ENCODE measurements at places on chromosomes 11 and 22.

GRCh38 chr11:14499178-14499559 lies 442 bp downstream of the COPB1 start:
- DNase-seq, result no peak

GRCh38 chr11:96275801-96276594 lies 67.0 kb downstream of the MAML2 start:
- DNase-seq, result no peak

DNA sequence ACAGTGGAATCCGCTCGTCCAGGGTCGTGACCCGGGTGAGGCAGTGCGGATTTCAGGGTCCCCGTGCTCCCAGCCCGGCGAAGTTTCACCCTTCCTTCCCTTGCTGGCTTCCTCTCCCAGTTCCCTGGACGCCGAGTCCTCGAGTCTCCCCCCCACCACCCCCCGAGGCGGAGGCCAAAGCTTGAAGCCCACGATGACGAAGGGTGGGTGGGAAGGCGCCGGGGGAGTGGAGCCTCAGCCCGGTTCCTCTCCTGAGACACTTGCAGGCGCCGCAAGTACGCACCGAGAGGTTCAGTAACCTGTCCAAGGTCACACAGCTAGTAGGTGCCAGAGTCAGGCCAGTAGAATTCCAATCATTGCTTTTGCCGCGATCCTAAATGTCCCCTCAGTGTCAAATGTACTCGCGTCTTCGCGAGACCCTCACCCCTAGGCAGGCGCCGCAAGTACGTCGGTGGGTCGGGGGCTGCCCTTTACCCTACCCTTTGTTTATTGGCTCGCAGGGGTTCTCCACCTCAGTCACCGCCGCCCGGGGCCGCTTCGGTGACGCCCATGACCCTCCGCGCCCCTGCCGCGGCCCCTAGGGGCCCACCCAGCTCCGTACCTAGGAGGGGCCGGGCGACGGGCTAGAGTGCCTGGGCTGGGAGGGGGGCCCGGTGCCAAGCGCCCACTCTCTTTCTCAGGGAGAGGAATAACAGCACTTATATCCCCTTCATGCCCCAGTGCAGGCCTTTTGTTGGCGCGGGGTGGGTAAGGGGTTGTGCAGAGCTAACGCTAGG lies 5.7 kb upstream of the CHRM1 start:
- no peak for DNase-seq

GRCh38 chr11:122749005-122749687 lies 89.2 kb upstream of the CRTAM start:
- peak; percentile 18 for DNase-seq

DNA sequence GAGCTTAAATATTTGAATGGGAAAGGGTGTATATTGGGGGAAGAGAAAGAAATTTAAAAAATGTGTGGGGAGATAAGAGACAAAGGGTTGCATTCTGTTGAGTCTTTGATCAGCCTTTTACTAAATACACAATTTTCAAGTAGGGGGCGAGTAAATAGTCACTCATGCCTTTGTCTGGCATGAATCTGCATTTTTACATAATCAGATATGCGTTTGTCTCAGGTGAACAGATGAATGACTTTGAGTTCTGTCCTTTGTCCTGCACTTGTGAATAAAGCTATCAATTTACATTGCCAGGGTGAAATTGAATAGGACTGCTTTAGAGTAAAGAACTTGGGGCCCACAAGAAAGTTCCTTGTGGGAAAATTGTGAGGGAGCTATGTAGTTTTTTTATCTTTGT lies 523.6 kb upstream of the LUZP2 start:
- DNase-seq, result no peak

DNA sequence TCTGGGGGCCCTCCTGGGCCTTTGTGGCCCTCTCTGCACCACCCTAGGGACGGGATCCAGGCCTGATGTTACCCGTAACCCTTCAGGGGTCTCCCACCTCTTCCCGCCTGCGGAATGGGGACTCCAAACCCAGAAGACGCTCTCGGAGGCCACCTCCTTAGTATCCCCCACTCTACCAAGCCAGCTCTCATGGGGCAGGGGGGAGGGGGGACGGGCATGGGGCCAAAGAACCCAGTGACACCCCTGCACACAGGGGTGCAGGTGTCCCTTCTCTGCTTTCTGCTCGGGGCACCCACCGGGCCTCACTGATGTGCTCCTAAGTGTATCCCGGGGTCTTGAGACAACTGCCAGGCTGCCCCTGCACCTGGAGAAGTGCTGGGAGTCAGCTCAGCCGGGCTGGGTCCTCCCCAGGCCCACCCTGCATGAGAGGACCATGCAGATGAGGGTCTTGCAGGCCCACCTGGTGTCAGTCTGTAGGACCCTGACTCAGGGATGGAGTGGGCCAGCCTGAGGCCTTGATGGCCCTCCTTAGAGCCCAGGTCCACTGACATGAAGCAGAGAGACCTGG lies 176.9 kb downstream of the IGLL1 start:
- no peak for DNase-seq

DNA sequence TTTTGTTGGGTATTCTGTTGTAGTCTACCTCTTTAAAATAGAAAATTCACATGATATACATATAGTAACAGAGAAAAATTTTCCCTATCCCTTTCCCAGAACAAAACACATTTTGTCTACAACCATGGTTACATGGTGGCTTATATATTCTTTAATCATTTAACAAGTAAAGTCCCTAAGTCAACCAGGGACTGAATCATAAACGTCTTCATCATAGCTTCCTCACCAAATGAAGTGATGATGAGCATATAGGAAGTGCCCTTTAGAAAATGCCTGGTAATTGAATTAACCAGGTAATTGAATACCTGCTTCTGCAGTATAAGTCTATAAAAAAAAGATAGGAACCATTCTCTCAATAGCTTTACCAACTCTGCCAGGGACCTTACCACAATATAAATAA lies 101.2 kb downstream of the APOL5 start:
- no peak for DNase-seq

- DNase-seq, result no peak
These were observed 2.0 kb downstream of the P2RX3 start for GRCh38 chr11:57340039-57340615.

DNA sequence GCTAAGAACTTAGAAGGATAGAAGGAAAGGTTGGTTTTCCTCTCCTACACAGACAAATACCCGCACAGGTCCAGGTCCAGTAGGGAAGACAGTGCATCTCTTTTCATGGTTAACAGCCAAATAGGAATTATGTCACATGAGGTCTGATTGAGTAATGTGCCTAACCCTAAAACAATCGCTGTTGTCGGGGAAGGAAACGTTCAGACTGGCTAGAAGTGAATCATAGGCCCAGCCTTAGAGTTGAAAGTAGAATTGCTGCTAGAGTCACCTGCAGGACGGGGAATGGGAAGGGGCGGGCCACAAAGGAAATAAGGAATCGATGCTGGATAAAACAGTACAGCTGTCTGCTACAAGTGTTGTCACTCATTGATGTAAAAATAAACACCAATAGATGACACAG lies 12.4 kb upstream of the HTATIP2 start:
- no peak for DNase-seq

- no peak for DNase-seq
These were observed 20.0 kb downstream of the CD6 start for GRCh38 chr11:60991457-60991856.

DNA sequence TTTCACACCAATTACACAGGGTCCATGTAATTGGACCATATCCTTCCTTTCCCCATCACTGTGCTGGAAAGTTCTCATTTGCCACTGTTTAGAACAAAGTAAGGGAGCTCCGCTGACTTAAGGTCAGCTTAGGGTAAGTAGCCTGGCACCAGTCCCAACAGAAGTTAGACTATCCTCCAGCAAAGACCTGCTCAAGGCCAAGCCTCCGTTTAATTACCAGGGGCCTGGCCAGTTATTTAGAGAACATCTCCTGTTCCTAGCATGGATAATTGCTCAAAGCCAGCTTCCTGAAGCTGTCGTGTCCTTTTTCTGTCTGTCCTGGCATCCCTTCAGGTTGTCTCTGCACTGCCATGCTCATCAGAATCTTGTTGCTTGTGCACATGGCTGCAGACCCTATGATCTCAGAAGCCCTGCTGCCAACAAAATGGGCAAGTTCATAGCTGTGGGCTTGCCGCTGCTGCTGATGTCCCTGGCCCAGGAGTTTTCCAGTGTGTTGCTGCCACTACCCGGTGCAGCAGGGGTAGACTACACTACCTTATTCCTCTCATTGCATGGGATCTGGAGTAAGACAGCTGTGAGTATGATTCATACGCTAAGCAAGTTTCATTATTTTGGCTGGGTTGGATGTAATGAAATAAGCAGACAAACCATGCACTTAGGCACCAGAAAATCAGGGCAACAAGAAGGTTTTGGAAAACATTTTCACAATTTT lies 8.1 kb downstream of the OR8A1 start:
- no peak for DNase-seq

DNA sequence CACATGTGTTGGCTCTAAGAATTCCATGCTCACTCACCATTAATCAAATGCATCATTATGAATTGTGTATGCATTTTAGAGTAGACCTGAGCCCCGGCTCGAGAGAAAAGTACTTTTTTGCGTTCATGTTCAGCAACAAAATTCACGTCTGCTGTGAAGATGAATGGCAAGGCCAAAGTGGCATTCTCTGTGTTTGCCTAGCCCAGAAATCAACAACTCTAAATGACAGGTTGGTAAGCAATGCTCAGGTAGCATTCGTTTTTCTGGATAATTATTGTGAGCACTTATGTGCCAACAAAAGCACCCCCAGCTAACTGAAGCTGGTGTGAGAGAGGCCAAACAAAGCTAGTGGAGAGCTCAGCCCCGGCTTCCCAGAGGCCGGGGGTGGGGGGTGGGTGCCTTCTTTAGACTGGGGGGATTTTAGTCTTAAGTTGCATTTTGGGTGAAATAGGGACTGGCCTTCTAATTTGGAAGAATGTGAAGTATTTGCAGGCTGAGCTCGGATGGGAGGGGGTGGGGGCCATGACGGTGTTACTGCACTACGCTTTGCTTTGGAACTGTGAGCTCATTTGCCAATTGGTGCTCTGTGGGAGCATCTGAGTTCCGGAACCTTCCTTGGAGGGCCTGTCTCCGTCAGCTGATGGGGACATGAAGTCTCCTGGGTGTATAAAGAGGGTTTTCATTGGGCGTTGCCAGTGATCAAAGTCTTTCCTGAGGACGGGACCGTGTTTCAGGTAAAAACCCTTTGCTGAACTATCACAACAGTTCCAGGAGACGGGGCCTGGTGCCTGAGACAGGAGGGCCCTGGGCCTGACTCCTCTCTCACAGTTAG lies 29.0 kb upstream of the ALX4 start:
- no peak for DNase-seq

GRCh38 chr11:12606597-12606996 lies 67.6 kb upstream of the TEAD1 start:
- DNase-seq, result no peak

DNA sequence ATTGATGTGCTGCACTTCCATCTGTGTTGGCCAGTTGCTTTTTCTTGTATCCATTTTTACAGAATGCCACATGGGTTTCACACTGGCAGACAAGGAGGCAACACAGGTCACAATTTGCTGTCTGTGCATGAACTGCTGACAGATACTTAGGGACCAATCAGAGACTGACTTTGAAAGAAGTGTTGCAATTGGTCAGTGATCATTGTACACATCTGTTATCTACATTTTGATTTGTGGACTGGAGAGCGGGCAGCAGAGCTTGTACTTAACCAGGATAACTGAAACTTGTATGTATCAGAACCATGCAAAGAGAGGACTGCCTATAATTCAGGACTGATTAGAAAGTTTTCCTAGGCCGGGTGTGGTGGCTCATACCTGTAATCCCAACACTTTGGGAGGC lies 21.8 kb downstream of the PRR5 start:
- no peak for DNase-seq

- no peak for DNase-seq
These were observed 440.4 kb upstream of the CADM1 start for GRCh38 chr11:115944596-115944995.
